ENCODE measurements at places on chromosomes 5 and 9. TPM values are rescaled to one million over a fixed set of nuclear protein-coding genes. Genes with fewer than 3 reads are reported as not detected.

- no peak for DNase-seq
Observed at GRCh38 chr5:71976449-71976848, 130.8 kb upstream of the MAP1B start.

GRCh38 chr5:180492226-180492903 is 1.8 kb upstream of the CNOT6 start:
- no peak for DNase-seq

GRCh38 chr5:57902095-57902494 is 419.5 kb upstream of the ACTBL2 start:
- no peak for DNase-seq

- no peak for DNase-seq
Observed at GRCh38 chr5:140631831-140632365, 1.1 kb downstream of the CD14 start.

Gene PCDHB16
- 7.6 TPM for polyA plus RNA-seq

DNA sequence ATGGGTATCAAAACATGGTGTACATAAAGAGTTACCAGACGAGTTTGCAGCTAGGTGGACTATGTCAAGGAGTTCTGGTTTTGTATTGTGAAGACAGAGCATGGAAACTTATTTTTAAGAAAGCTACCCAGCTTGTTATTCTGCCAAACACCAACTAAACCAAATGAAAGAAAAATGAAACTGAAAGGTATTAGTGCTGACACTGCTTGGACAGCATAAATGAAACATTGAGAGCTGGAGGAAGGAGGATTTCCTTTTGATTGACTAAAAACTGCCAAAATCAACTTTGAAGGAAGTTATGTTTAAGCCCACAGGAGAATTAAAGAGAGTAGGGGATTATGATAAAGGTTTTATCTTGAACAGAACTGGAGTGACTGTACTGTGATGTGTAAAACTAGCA is 766.2 kb downstream of the PTPRD start:
- no peak for DNase-seq

DNA sequence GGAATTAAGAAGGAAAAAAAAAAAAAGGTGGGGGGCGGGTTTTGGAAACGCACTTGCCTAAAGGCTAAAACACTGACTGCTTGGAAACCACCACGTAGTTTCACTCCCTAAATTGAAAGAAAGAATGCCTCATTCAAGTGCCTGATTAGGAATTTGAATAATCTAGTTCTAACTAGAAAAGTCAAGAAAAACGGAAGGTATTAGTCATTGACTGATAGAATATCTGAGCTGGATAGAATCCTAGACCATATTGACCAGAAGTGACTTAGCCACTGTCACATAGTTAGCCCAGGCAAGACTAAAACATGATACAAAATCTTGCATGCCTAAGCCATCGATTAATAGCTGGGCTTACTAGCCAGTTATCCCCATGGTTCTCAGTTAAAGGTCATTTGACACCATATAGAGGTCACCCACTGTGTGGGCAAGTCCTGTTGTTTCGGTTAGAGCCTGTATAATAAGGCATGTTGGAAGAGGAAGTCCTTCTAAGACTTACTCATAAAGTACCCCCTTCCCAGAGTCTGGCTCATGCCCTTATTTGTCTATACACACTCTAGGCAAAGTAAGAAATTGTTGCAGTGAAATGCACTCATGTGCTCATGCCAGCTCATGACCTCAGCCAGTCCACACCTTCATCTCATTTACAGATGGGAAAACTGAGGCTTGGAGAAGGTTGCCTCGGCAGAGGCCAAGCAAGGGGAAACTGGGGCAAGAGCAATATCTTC is 40.2 kb downstream of the SH3RF2 start:
- DNase-seq, result no peak

DNA sequence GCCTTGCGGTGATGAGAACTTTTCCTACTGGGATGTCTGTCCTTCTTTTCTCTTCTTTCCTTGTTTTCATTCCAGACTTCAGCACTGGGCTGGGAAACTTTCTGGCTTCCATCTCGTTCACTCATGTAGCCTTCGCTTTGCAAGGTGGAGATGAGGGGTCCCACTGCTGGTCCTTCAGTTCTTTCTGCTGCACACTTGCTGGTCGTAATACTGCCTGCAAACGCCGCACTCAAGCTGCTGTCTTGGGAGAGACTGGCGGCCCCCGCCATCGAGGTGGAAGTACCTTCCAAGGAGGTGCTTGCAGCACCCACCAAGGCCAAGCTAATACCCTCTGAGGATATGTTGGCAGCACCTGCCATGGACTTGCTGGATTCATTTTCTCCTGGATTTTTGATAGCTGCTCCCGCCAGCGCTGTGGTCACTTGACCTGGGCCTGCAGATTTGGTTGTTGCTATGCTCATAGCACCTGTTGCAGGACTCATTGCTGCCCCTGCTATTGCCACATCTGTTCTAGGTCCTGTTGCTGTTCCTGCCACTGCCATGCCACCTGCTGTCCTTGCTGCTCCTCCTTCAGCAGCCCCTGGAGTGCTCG is 3.0 kb downstream of the GARIN3 start:
- no peak for DNase-seq

DNA sequence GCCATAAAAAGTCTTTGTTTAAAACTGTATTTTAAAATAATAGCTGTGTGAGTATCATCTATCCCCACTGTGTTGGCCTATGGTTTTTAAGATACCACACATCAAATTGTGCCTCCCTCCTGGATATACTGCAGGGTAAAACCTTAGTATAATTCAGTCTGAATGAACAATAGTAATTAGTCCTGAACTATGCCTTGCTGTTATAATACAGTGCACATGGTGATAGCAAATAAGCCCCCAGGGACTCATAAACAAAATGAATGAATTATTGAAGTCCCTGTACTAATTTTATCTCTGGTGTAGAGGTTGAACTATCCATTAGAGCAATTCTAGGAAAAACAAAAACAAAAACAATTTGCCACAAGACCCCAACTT is 142.7 kb upstream of the ADAMTSL1 start:
- DNase-seq, result no peak

DNA sequence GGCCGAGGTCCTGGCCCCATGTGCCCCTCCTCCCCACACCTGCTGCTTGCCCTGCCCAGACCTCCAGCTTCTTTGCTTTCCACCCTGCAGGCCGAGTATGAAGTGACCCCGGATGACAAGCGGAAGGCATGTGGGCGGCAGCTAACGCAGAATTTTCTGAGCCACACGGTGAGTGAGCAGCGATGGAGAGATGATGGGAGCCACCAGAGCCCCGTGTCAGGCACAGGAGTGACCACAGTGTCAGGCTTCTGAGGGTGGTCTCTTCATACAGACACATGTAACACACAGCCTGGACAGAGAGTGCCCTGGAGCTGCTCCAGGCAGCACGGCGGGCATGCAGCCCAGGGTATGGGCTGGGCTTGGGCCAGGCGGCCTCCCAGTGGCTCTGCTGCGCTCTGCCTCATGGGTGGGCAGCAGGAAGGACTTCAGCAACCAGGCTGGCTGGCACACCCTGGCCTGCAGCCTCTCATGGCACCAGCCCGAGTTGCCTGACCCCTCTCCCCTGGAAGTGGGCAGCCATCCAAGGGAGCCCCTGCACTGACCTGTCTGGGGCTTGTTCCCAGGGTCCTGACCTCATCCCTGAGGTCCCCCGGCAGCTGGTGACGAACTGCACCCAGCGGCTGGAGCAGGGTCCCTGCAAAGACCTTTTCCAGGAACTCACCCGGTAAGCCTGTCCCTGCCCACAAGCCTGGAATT is 5.8 kb downstream of the GRK6 start:
- no peak for DNase-seq

GRCh38 chr5:80387063-80387768 is 20.6 kb upstream of the ZFYVE16 start:
- no peak for DNase-seq

DNA sequence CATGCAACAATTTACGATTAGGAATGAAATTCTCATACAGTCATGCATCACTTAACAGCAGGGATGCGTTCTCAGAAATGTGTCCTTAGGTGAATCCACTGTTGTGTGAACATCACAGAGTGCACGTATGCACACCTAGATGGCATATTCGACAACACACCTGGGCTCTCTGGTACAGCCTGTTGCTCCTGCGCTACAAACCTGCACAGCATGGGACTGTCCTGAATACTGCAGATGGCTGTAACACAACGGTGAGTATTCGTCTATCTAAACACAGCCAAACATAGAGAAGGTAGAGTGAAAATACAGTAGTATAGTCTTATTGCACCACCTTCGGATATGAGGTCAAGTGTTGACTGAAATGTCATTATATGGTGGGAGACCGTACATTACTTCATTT is 44.0 kb upstream of the LCP2 start:
- DNase-seq, result no peak

DNA sequence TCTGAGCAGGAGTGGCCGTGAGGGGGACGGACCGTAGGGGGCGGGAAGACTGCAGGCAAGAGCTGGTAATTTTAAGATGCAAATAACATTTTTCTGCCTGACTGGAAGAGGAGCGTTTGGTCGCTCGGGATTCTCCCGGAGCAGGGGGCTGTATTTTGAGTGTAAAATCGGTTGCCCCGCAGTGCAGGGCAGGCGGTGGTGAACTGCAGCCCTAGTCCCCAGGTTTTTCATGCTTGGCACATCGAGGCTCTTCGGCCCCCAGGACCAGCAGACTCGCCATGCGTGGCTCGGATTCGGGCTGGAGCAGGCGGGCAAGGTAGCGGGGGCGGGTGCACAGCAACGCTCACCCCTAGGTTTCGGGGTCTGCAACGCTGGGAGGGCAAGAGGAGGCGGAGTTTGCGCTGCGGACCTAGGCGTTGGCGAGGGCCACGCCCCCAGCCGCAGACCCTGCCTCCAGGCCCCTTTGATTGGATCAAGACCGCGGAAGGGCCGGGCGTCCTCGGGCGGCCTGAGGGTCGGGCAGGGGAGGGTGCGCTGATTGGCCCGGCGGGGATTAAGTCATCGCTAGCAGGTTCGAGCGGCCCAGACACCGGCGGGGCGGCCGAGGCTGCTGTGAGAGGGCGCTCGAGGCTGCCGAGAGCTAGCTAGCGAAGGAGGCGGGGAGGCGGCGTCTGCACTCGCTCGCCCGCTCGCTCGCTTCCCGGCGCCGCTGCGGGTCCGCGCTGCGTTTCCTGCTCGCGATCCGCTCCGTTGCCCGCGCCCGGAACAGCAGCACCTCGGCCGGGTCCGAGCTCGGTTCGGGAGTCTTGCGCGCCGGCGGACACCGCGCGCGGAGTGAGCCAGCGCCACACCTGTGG is at the start of gene ARHGAP26:
Gene ARHGAP26 (plus strand): TSS at position 585 of the 857 bp plus-strand sequence. CDS start 385 bp downstream, outside the sequence.
- peak; percentile 92 for DNase-seq

GRCh38 chr9:99431103-99431502 is 209.0 kb downstream of the SEC61B start:
- peak; percentile 19 for DNase-seq

DNA sequence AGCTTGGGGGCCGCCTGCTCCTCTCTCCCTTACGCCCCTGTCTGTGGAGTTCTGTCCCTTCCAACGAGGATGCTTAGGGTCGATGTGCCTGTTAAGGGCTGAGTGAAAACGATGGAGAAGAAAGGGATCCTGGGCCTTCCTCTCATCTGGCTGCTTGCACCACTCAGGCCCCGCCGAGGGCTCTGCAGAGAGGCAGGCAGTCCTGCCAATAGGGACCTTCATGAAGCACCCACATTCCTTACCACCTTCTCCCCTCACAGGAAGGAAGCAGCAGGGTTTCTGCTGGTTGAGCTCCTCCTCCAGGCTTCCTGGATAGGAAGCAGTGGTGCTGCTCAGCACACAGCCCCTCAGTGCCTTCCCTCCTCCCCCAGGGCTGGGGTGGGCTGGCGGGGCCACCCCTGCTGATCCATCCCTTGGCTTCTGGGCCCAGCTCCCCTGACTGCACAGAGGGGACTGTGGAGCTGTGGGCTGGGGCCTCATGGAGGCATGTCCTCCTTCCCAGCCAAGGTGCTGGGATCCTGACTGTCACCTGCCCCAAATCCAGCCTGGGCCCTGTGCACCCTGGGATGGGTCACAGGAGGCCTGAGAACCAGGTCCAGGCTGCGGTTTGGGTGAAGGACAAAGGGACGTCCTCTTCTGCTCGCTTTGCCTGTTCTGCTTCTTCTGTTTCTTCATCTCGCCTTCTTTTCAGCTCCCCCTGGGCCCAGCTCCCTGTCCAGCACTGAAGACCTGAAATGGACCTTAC is 50.5 kb downstream of the AHRR start:
- no peak for DNase-seq

- DNase-seq, result no peak
Observed at GRCh38 chr5:158068964-158069363, 210.0 kb upstream of the CLINT1 start.

GRCh38 chr9:127705577-127706379 is 1.0 kb upstream of the CFAP157 start:
- DNase-seq, result no peak

Gene WNK2
- 24.8 TPM for polyA plus RNA-seq

DNA sequence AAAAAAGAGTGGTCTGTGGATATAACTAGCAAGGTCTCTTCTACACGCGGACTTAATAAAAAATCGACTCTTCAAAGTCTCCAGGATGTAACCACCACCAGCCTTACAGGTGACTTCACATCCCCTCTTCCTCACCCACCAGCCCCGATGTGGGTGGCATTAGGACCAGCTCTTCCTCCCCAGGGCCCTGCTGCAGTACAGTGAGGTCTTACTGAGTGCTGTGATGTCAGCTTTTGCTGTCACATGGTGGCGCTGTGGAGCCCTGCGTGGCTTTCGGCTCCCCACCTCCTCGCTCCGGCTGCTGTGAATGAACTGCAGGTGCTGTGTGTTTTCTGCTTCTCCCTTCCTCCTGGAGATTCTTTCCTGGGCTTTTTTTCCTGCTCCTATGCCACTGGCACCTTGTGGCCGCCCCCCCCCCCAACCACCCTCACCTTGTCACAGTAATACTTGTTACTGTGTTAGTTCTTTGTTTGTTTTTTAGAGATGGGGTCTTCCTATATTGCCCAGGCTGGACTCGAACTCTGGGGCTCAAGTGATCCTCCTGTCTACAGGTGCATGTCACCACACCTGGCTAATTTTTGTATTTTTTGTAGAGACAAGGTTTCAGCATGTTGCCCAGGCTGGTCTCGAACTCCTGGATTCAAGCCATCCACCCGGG is 15.8 kb upstream of the RAPGEF1 start:
- peak; percentile 72 for DNase-seq

GRCh38 chr9:71767776-71768321 is 464 bp downstream of the CEMIP2 start:
- no peak for DNase-seq

- DNase-seq, result no peak
Observed at GRCh38 chr5:175508896-175509295, 30.5 kb downstream of the SFXN1 start.

- no peak for DNase-seq
Observed at GRCh38 chr9:94666364-94667099, 27.2 kb upstream of the FBP1 start.
